ENCODE measurements at places on chromosomes 1 and 21.
A peak's percentile ranks its signal among the peaks of the same experiment; 100 is the strongest.

DNA sequence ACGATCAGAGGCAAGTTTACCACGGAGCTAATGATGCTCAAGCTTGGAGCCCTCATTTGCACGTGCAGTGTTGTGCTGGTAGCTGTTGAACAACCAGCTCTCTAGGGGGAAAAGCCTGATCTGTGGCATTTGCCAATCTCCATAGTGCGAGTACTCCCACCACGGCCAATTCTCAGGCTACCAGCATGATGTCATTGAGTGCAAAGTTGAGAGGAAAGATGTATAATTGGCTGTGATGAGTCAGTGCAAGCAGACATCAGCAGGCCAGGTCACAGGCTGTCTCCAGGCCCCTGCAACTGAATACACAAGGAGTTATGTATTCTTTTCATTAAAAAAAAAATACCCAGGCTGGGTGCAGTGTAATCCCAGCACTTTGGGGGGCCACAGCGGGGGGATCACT lies 233.1 kb upstream of the VAMP3 start:
- no peaks in the 10 kb centered on the region for H3K36me3 ChIP-seq
- no peak for DNase-seq
- no peak overlapping the region for H3K4me3 ChIP-seq

- no peak overlapping the region for H3K27ac ChIP-seq
- no peaks in the 10 kb centered on the region for H3K4me1 ChIP-seq
- no peak overlapping the region for H3K4me3 ChIP-seq
- no peaks in the 10 kb centered on the region for H3K27me3 ChIP-seq
These were observed 202.3 kb downstream of the KIF26B start for GRCh38 chr1:245356891-245357585.

- no peak for DNase-seq
- H3K36me3 ChIP-seq: no peaks in the 10 kb centered on the region
- H3K4me1 ChIP-seq: no peaks in the 10 kb centered on the region
- H3K4me3 ChIP-seq: no peak overlapping the region
- H3K27ac ChIP-seq: no peak overlapping the region
These were observed 85.0 kb downstream of the ATP1A1 start for GRCh38 chr1:116457946-116458604.

GRCh38 chr1:218785928-218786327 lies 387.8 kb upstream of the LYPLAL1 start:
- H3K4me1 ChIP-seq: no peaks in the 10 kb centered on the region
- no peaks in the 10 kb centered on the region for H3K27me3 ChIP-seq
- no peak overlapping the region for H3K27ac ChIP-seq
- H3K4me3 ChIP-seq: no peak overlapping the region

DNA sequence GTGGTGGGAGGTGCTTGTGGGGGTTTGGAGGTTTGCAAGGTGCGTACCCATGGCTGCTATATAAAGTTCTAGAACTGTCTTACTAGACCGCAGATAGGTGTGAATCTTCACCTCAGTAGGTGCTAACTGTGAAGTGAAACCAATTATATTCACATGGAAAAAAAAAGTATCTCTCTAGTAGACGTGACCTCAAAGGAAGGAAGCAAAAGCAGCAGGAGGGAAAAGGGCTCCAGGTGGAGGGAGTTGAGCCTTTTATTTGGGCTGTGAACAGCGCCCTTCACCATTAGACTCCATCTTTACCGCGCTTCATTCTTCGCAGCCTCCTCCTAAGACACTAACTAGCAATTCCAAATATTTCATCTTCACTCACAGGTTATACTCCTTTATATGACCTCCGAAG lies 129.8 kb downstream of the TBX19 start:
- no peaks in the 10 kb centered on the region for H3K27me3 ChIP-seq
- no peak overlapping the region for H3K4me3 ChIP-seq
- H3K36me3 ChIP-seq: peaks cover 16% of the 10 kb centered on the region
- H3K4me1 ChIP-seq: peaks cover 45% of the 10 kb centered on the region

- H3K4me1 ChIP-seq: peaks cover 29% of the 10 kb centered on the region
- H3K27ac ChIP-seq: no peak overlapping the region
- DNase-seq: no peak
- peaks cover 5% of the 10 kb centered on the region for H3K27me3 ChIP-seq
- no peaks in the 10 kb centered on the region for H3K36me3 ChIP-seq
- H3K4me3 ChIP-seq: no peak overlapping the region
These were observed 10.4 kb downstream of the FGR start for GRCh38 chr1:27624467-27625178.

DNA sequence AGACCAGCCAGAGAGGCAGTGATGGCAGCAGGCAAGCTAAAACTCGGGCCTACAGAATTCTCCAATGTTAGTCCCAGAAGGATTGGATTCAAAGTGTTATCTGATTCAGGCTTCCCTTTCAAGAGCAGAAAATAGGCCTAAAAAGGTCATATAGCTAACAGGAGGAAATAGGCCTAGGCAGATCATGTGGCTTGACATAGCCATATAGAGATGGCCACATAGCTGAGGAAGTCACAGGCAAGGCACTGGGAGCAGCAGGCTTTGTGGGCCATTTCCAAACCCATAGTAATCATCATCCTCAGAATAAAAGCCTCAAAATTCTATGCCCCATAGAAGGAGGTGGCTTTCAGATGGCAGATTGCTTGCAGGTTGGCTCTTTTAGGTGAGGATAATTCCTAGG lies 29.0 kb upstream of the LMO4 start:
- H3K4me1 ChIP-seq: no peaks in the 10 kb centered on the region
- H3K27me3 ChIP-seq: peaks cover 6% of the 10 kb centered on the region
- no peak overlapping the region for H3K27ac ChIP-seq
- no peak overlapping the region for H3K4me3 ChIP-seq
- no peak for DNase-seq

- no peak for DNase-seq
- H3K27ac ChIP-seq: no peak overlapping the region
- no peak overlapping the region for H3K4me3 ChIP-seq
- no peaks in the 10 kb centered on the region for H3K27me3 ChIP-seq
These were observed 369.5 kb upstream of the LYPLAL1 start for GRCh38 chr1:218804014-218804785.

DNA sequence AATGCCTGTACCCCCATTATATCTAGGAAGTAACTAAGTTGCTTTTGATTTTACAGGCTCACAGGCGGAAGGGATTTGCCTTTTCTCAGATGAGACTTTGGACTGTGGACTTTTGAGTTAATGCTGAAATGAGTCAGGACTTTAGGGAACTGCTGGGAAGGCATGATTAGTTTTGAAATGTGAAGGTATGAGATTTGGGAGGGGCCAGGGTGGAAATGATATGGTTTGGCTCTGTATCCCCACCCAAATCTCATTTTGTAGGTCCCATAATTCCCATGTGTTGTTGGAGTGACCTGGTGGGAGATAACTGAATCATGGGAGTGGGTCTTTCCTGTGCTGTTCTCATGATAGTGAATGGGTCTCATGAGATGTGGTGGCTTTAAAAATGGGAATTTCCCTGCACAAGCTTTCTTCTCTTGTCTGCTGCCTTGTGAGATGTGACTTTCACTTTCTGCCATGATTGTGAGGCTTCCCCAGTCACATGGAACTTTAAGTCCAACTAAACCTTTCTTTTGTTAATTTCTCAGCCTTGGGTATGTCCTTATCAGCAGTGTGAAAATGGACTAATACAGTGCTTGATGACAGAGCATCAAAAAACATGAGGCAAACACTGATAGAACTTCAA lies 1119.5 kb downstream of the PLA2G4A start:
- H3K36me3 ChIP-seq: no peaks in the 10 kb centered on the region
- no peak overlapping the region for H3K4me3 ChIP-seq
- no peak for DNase-seq
- H3K27ac ChIP-seq: no peak overlapping the region

- H3K27ac ChIP-seq: no peak overlapping the region
- peaks cover 26% of the 10 kb centered on the region for H3K27me3 ChIP-seq
- DNase-seq: no peak
These were observed 14.3 kb downstream of the ACKR1 start for GRCh38 chr1:159218649-159219636.

GRCh38 chr1:201357636-201358348 lies 19.7 kb downstream of the TNNT2 start:
- peaks cover 9% of the 10 kb centered on the region for H3K27me3 ChIP-seq
- no peaks in the 10 kb centered on the region for H3K36me3 ChIP-seq
- DNase-seq: no peak
- H3K27ac ChIP-seq: no peak overlapping the region
- no peaks in the 10 kb centered on the region for H3K4me1 ChIP-seq
- no peak overlapping the region for H3K4me3 ChIP-seq

- peaks cover 1% of the 10 kb centered on the region for H3K36me3 ChIP-seq
- H3K27me3 ChIP-seq: peaks cover 3% of the 10 kb centered on the region
- no peak overlapping the region for H3K4me3 ChIP-seq
- no peak for DNase-seq
- H3K4me1 ChIP-seq: peaks cover 21% of the 10 kb centered on the region
- no peak overlapping the region for H3K27ac ChIP-seq
These were observed 3.7 kb upstream of the PHACTR4 start for GRCh38 chr1:28365864-28366263.

- peaks cover 5% of the 10 kb centered on the region for H3K36me3 ChIP-seq
- peaks cover 39% of the 10 kb centered on the region for H3K4me1 ChIP-seq
- peak within 1 kb of the TSS; percentile 94 for H3K4me3 ChIP-seq
- peak within 1 kb of the TSS; percentile 91 for H3K27ac ChIP-seq
- peak; percentile 97 for DNase-seq
These were observed at the start of gene ZZZ3 for GRCh38 chr1:77682460-77683159. Gene ZZZ3 (minus strand): TSS chr1:77682658. CDS start chr1:77633354, 49,304 bp downstream.

DNA sequence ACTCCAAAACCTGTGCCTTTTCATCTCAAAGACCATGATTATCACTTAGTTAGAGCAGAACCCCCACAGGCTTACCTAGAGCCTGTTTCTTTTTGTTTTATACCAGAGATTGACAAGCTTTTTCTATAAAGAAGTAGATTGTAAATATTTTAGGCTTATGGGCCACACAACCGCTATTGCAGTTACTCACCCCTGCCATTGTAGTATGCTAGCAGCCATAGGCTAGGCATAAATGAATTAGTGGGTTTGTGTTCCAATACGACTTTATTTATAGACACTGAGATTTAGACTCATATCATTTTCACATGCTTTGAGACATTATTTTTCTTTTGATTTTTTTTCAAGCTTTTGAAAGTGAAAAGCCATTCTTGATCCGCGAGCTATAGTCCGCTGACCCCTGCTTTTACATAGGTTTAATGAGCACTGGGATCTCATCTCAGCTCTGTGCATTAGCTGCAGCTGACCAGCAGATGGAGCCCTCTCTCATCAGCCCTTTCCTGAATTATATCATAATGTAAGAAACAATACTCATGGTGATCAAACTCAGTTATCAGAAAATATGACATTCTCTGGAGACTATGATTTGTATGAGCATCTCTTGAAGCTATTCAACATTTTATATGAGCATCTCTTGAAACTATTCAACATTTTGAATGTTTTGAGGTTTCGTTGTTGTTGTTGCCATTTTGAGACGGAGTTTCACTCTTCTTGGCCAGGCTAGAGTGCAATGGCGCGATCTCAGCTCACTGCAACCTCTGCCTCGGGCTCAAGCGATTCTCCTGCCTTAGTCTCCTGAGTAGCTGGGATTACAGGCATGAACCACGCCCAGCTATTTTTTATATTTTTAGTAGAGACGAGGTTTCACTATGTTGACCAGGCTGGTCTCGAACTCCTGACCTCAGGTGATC lies 111.9 kb upstream of the L1TD1 start:
- H3K27ac ChIP-seq: no peak overlapping the region
- H3K4me3 ChIP-seq: no peak overlapping the region
- H3K27me3 ChIP-seq: no peaks in the 10 kb centered on the region
- no peaks in the 10 kb centered on the region for H3K36me3 ChIP-seq

- no peaks in the 10 kb centered on the region for H3K27me3 ChIP-seq
- H3K4me3 ChIP-seq: no peak overlapping the region
- DNase-seq: no peak
- no peaks in the 10 kb centered on the region for H3K4me1 ChIP-seq
- no peaks in the 10 kb centered on the region for H3K36me3 ChIP-seq
These were observed 468.1 kb upstream of the PTBP2 start for GRCh38 chr1:96253246-96254035.

- peaks cover 18% of the 10 kb centered on the region for H3K27me3 ChIP-seq
- H3K4me3 ChIP-seq: no peak overlapping the region
- peaks cover 2% of the 10 kb centered on the region for H3K36me3 ChIP-seq
These were observed 36.3 kb upstream of the PCBP3 start for GRCh38 chr21:45607021-45607908.

- no peak for DNase-seq
- H3K4me1 ChIP-seq: no peaks in the 10 kb centered on the region
- H3K36me3 ChIP-seq: no peaks in the 10 kb centered on the region
- no peaks in the 10 kb centered on the region for H3K27me3 ChIP-seq
These were observed 13.9 kb upstream of the XPR1 start for GRCh38 chr1:180617774-180618395.

DNA sequence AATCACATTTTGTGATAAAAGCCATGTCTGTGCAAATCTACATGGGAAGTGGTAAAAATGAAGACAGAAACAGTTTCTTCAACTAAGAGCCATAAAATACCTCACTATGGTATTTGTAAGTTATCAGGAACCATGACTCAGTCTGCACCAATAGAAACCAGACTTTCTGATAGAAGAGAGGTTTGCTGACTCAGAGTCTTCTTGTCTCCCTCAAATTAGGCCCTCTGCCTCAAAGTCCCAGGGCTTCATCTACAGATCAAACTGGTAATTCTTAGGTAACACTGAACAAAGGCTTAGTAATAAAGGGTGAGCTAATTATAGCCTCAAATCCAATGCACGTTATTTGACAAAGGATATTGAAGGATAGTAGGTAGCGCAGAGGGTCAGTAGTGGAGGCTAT lies 30.9 kb upstream of the SSX2IP start:
- DNase-seq: no peak
- H3K4me3 ChIP-seq: no peak overlapping the region
- no peaks in the 10 kb centered on the region for H3K27me3 ChIP-seq
- H3K4me1 ChIP-seq: peaks cover 6% of the 10 kb centered on the region

DNA sequence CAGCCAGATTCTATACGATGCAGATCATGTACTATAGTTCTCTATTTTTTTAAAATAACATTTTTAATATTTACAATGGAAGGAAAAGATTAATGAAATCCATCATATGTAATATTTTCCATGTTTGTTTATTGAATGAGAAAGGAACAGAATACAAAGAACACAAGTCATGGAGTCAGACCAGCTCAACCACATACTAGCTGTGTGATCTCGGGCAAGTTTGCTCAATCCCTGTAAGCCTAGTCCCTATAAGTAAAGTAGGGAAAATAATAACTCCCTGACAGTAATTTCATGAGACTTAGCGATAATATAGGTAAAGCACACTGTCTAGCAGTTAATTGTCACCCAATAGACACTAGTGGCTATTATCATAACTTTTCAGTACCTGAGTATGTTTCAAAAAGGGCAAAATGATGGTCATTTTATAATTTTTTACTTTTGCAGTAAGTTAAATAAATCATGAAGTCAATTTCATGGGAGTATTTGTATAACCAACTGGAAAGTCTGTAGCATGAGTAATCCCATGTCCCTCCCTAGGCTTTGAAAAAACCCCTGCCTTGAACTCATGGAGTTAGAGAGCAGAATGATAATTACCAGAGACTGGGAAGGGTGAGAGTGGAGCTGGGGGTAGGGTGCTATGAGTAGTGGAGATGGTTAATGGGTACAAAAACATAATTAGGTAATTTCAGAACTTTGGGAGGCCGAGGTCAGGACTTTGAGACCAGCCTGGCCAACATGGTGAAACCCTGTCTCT lies 37.0 kb upstream of the EPS15 start:
- H3K4me3 ChIP-seq: no peak overlapping the region
- no peak overlapping the region for H3K27ac ChIP-seq
- peaks cover 4% of the 10 kb centered on the region for H3K36me3 ChIP-seq
- DNase-seq: no peak

All from activated CD8-positive, alpha-beta memory T cell treated with anti-CD3 and anti-CD28 coated beads, Interleukin-2, amount 10 ng/mL, durations not matched to agents 7 days and 5 days (primary cell).